Adrenal gland (tissue), 19 donors: ENCODE measurements at places on chromosomes 2 and 18. TPM values are rescaled to one million over a fixed set of nuclear protein-coding genes. Genes with fewer than 3 reads are reported as not detected.

TLX2 gene
- 22.8 TPM for polyA plus RNA-seq

- H3K4me1 ChIP-seq, result no peaks in the 10 kb centered on the region
- no peak overlapping the region for H3K27ac ChIP-seq
- no peak for DNase-seq
- no peaks in the 10 kb centered on the region for H3K27me3 ChIP-seq
- H3K4me3 ChIP-seq, result no peak overlapping the region
These were observed 66.0 kb downstream of the EIPR1 start for GRCh38 chr2:3311601-3312000.

DNA sequence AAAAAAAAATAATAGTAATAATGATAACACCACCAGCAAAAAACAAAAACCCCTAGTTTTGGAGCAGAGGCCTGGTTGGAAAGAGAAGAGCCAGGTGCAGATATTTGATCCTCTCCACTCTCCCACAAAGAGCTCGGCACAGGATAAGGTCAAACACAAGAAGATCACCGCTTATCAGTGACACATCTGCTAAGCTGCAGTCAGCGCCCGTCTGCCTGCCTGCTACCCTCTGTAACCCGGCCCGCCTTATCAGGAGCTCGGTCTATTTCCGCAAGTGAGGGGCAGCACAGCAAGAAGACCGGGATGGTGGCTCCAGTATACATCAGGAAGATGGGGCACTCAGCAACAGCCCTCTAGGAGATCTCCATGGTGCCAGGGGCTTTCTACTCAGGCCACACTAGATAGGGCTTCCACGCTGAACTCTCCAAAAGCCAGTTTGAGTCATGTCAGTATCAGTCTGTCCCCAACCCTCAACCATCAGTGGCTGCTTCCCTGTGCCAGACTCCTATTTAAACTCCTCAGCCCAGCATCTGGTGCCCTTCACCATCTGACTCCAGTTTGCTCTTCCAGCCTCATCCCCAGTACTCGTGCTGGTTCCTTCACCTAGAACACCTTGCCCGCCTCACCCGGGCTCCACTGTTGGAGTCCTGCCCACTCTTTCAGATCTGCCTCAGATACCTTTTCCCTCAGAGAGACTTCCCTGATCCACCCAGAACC, 67.3 kb upstream of the PPP1CB start:
- H3K27ac ChIP-seq, result peak overlapping the region; percentile 4
- DNase-seq, result peak; percentile 50
- H3K4me3 ChIP-seq, result no peak overlapping the region
- H3K36me3 ChIP-seq, result no peaks in the 10 kb centered on the region
- H3K27me3 ChIP-seq, result no peaks in the 10 kb centered on the region

DNA sequence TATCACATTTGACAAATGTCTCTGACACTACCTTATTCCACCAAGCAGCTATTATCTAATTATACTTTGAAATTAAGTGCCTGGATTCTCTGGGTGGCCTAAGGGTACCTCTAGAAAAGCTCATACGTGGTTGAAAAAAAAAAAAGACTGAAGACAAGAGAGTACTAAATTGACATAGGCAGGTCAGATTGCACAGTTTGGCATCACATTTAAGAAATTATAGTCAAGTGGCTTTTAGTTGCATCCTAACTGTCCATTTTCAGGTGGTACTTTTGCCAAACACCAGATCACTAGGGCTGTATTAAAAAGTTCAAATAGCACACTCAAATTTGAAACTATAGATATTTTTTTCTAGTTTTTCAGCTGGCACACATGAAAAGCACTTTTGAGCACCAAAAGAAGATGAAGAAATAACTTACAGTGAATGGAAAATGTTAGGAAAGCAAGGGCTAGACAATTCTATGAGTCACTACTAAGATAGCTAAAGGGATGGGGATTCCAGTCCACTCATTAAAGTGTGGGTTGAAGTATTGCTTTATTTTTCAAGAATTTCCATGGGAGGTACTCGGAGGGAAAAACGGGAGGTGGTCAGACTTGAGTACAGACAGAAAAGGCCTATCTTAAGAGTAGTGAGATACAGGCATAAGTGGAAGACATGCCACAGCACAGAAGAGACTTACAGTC, 106.5 kb upstream of the COL5A2 start:
- no peaks in the 10 kb centered on the region for H3K36me3 ChIP-seq
- H3K4me3 ChIP-seq, result no peak overlapping the region
- no peak overlapping the region for H3K27ac ChIP-seq
- no peaks in the 10 kb centered on the region for H3K27me3 ChIP-seq
- no peak for DNase-seq

- no peak for DNase-seq
- no peaks in the 10 kb centered on the region for H3K36me3 ChIP-seq
- H3K27ac ChIP-seq, result no peak overlapping the region
- no peaks in the 10 kb centered on the region for H3K4me1 ChIP-seq
- no peaks in the 10 kb centered on the region for H3K27me3 ChIP-seq
These were observed 15.0 kb upstream of the TRAF3IP1 start for GRCh38 chr2:238305092-238305862.

GRCh38 chr2:147273106-147273505, 571.7 kb upstream of the ACVR2A start:
- H3K27ac ChIP-seq, result no peak overlapping the region
- no peaks in the 10 kb centered on the region for H3K4me1 ChIP-seq
- H3K27me3 ChIP-seq, result no peaks in the 10 kb centered on the region
- no peaks in the 10 kb centered on the region for H3K36me3 ChIP-seq
- DNase-seq, result no peak
- no peak overlapping the region for H3K4me3 ChIP-seq

DNA sequence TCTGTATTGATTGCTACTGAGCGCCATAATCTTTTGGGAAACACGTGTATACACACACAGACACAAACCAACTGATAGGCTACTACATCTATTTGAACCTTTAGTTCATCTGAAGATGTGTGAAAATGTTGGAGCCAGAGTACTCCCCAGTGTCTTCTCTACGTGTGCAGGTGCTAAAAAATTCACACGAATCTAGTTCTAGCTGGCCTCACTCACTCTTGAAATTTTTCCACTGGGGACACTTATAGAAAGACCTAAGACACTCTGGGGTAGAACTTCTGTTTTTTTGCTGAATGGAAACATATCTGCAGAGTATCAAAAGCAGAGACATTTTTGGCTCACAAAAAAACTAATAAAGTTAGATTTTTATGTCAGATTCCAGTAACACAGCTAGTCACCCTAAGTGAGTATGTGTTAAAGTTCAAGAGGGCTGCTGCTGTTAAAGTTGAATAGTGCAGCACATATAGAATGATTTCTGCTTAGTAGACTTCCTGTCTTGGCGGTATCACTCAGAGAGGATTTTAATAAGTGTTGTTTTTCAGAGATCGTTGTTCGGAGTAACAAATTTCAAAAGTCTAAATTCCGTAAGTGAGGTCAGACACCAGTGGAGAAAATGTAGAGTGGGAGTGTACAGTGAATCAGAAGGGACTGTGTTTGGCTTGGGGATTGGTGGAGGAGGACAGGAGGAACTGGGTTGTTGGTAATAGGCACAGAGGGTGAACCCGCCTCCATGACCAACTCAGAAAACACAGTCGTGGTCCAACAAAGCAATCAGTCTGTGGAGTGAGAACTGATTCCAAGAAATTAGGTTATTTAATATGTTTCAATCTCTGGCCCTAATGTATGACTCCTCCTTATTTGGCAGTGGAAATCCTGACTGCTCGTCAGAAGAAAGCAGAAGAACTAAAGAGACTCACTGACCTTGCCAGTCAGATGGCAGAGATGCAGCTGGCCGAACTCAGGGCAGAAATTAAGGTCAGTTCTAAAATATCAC, 43.1 kb downstream of the KCTD18 start:
- no peaks in the 10 kb centered on the region for H3K4me1 ChIP-seq
- DNase-seq, result peak; percentile 37
- H3K36me3 ChIP-seq, result no peaks in the 10 kb centered on the region
- peak overlapping the region; percentile 65 for H3K27ac ChIP-seq
- H3K27me3 ChIP-seq, result no peaks in the 10 kb centered on the region
